GM23248 (cell line): ENCODE measurements at places on chromosomes 7 and 10. TPM values are rescaled to one million over a fixed set of nuclear protein-coding genes. Genes with fewer than 3 reads are reported as not detected.
A peak's percentile ranks its signal among the peaks of the same experiment; 100 is the strongest.

DNA sequence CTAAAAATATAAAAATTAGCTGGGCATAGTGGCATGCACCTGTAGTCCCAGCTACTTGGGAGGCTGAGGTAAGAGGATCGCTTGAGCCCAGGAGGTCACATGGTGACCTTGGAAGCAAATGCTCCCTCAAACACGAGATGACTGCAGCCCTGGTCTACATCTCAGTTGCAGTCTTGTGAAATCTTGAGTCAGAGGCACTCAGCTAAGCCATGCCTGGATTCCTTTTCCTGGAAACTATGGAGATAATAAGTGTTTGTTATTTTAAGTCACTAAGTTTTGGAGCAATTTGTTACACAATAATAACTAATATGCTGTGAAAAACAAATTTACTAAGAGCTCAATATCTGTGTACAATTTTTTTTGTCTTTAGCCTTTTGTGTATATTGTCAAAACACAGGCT lies 284.3 kb upstream of the KAT6B start:
- H3K4me1 ChIP-seq, result peaks cover 19% of the 10 kb centered on the region
- no peaks in the 10 kb centered on the region for H3K36me3 ChIP-seq
- H3K27ac ChIP-seq, result peak overlapping the region; percentile 80
- no peaks in the 10 kb centered on the region for H3K27me3 ChIP-seq
- peak; percentile 91 for DNase-seq

Gene GIMAP6
- polyA plus RNA-seq, result not detected in 2 replicates

DNA sequence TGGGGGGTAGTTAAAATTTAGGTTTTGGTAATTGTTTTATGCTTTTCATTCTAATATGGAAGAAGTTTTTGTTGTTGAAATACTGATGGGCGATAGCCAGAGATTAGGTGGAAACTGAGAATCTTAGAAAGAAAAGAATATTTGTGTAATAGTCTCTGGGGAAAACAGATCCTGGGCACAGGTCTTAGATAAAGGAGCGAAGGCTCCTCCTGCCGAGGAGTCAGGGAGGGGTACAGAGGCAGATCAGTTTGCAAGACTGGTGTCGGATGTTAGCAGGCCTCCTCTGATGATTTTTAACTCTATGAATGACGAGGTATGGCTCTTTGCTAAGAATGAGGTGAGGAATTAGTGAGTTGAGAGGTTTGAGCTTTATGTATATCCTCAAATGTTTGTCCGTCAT lies 339.7 kb downstream of the HGF start:
- no peaks in the 10 kb centered on the region for H3K36me3 ChIP-seq
- no peak overlapping the region for H3K27ac ChIP-seq
- no peaks in the 10 kb centered on the region for H3K27me3 ChIP-seq
- no peak for DNase-seq
- no peak overlapping the region for H3K4me3 ChIP-seq

Gene GNGT1
- polyA plus RNA-seq, result not detected in 2 replicates

DNA sequence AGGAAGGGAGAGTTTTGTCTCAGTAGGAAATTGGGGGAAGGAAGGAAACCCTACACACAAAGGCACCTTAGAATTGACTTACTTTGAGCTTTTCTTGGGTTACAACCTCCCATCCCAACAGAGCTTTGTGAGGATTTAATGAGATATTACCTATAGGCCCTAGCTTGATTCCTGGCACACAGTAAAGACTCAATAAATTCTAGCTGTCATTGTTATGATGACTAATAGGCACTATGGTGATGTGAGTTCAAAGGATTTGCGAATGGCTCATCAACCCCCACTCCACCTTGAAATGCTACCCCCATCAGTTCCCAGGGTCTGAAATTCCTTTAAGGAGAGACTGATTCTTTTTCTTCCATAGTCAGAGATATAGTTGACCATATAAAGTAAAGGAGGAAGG lies 67.9 kb upstream of the SMNDC1 start:
- DNase-seq, result no peak
- H3K27ac ChIP-seq, result no peak overlapping the region
- H3K36me3 ChIP-seq, result no peaks in the 10 kb centered on the region
- no peaks in the 10 kb centered on the region for H3K27me3 ChIP-seq

- H3K27me3 ChIP-seq, result no peaks in the 10 kb centered on the region; the same call in 1 of the 2 replicates
- no peaks in the 10 kb centered on the region for H3K4me1 ChIP-seq
- no peak overlapping the region for H3K4me3 ChIP-seq
- no peaks in the 10 kb centered on the region for H3K36me3 ChIP-seq
Measured at GRCh38 chr7:91427051-91427450, 162.8 kb downstream of the FZD1 start.

Gene PON1
- polyA plus RNA-seq, result not detected in 2 replicates

GRCh38 chr7:34136698-34137097 lies 231.4 kb downstream of the BMPER start:
- no peaks in the 10 kb centered on the region for H3K27me3 ChIP-seq
